ENCODE measurements at places on chromosomes 12 and 14. TPM values are rescaled to one million over a fixed set of nuclear protein-coding genes. Genes with fewer than 3 reads are reported as not detected.

The DTX3 gene
- 10.7 TPM for total RNA-seq

The FOXG1 gene
- 4.8 TPM for total RNA-seq

The DPY19L2 gene
- 2.5 TPM for total RNA-seq

The CLEC6A gene
- not detected for total RNA-seq

The TMEM119 gene
- total RNA-seq: 1.9 TPM

The TC2N gene
- total RNA-seq: 2.4 TPM
